Sigmoid colon (tissue), 7 donors: ENCODE measurements at places on chromosomes 3 and 15. TPM values are rescaled to one million over a fixed set of nuclear protein-coding genes. Genes with fewer than 3 reads are reported as not detected.
A peak's percentile ranks its signal among the peaks of the same experiment; 100 is the strongest.

DNA sequence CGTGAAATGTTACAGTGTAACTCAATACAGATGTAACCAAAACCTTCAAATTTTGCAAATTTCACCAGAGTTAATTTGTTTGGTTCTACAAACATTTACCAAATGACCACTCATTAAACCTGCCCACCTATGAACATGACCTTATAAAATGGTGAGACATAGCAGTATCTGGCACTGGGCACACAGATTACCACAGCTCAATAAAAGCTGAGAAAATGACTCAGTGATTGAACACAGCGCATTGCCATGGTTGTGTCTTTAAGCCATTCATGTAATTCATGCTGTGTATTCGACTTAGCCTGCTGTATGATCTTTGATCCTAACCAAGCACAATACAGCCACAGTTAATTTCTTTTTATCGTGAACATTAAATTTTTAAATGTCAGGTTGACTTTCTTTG is 11.3 kb downstream of the PPARG start:
- no peaks in the 10 kb centered on the region for H3K4me1 ChIP-seq
- no peaks in the 10 kb centered on the region for H3K36me3 ChIP-seq
- no peak overlapping the region for H3K4me3 ChIP-seq
- no peak overlapping the region for H3K27ac ChIP-seq

DNA sequence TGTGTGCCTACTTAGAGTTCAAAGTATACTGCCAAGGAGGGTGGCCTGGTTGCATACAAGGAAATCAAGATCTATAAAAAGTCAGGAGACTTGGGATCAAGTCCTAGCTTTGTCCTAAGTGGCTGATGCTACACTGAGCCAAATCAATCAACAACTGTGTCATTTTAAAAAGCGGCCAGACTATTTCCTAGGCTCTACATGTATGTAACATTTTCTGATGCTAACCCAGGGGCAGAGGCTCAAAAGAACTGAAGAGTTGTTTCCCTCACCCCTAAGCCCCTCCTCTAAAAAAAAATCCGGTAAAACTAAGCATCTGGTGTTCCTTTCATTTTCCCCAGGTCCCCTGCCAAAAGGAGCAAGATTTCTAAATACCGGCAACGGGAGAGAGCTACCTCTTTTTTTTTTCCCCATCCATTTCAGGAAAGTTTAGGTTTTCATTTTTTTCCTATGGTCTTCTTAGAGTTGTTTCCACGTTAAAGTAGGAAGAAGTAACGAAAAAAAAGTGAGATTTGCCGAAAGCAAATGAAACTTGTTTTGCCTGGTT is 18.8 kb upstream of the CHD2 start:
- peak overlapping the region; percentile 81 for H3K27ac ChIP-seq
- H3K4me1 ChIP-seq, result peaks cover 21% of the 10 kb centered on the region
- DNase-seq, result no peak
- no peak overlapping the region for H3K4me3 ChIP-seq
- H3K36me3 ChIP-seq, result no peaks in the 10 kb centered on the region
- H3K27me3 ChIP-seq, result no peaks in the 10 kb centered on the region

DNA sequence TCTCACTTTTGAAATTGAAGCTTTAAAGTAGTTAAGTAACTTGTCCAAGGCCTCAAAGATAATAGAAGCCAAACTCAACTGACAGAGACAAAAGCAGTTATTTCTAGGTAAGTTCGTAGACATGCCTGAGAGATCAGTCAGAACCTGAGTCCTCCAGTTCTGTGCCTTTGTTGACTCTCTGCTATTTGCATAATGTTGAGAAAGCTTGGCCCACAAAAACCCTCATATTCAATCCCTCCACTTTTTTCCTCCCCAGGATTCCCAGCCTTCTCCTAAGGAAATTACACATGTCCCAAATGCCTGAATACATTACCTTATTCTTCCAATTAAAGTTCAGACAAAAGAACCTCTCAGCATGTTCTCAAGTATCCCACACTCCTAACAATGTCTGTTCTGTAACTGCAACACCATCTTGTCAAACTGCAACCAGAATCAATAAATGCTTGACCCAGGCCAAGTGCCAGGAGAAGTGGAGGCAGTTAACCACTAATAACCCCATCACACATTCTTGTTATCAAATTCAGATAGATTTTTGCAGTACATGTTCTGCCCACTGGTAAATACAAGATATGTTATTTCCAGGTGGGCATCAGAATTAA is 217.8 kb downstream of the LRRC3B start:
- H3K27ac ChIP-seq, result no peak overlapping the region
- no peaks in the 10 kb centered on the region for H3K36me3 ChIP-seq
- no peaks in the 10 kb centered on the region for H3K4me1 ChIP-seq
- no peak overlapping the region for H3K4me3 ChIP-seq
- H3K27me3 ChIP-seq, result no peaks in the 10 kb centered on the region

GRCh38 chr3:65604863-65605526 is 433.7 kb downstream of the MAGI1 start:
- H3K36me3 ChIP-seq, result no peaks in the 10 kb centered on the region
- H3K4me3 ChIP-seq, result no peak overlapping the region
- no peaks in the 10 kb centered on the region for H3K27me3 ChIP-seq

DNA sequence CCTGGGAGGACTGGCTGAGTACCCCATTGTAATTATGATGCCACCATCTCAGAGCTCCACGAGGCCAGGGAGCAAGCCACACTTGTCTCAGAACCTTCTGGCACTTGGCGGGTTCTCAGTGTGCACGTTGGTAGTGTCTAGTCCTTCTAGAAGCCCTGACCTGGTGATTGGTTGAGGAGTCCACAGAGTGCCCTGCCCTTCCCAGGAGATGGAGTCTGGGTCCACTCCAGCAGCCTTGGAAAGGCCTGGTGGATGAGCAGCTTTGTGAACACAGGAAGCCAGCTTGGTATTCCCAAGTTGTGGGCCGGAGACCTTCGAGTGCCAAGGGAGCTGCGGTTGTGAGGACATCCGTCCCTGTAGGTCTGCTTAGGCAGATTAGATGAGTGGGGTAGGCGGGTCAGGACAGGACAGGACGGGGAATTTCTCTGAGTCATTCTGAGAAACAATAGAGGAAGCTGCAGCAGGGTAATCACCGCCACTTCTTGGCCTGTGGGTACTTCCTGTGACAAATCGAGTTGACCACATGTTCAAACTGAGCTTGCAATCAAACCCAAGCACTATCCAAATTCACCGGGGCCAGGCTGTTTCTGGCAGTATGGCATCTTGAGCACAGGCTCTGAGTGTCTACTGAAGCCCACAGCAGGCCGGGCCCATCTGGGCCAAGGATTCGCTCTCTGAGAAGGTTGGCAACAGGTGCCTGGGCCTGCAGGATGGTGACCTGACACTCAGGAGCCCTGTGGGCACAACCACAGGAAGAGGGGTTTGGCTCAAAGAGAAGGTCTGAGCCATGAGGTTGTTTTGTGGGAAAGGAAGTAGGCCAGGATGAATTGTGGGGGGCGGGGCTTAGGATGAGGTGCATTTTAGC is 71.5 kb upstream of the PLXNA1 start:
- no peaks in the 10 kb centered on the region for H3K4me1 ChIP-seq
- H3K27ac ChIP-seq, result no peak overlapping the region
- no peak overlapping the region for H3K4me3 ChIP-seq
- no peaks in the 10 kb centered on the region for H3K27me3 ChIP-seq
- no peaks in the 10 kb centered on the region for H3K36me3 ChIP-seq

GRCh38 chr3:102183623-102184022 is 251.2 kb upstream of the ZPLD1 start:
- H3K4me3 ChIP-seq, result no peak overlapping the region
- no peaks in the 10 kb centered on the region for H3K4me1 ChIP-seq
- H3K27ac ChIP-seq, result no peak overlapping the region
- no peaks in the 10 kb centered on the region for H3K36me3 ChIP-seq
- DNase-seq, result no peak

- no peak overlapping the region for H3K27ac ChIP-seq
- no peak for DNase-seq
- no peaks in the 10 kb centered on the region for H3K36me3 ChIP-seq
- H3K4me3 ChIP-seq, result no peak overlapping the region
- peaks cover 9% of the 10 kb centered on the region for H3K4me1 ChIP-seq
Measured at GRCh38 chr3:185400866-185401265, 37.9 kb downstream of the MAP3K13 start.

DNA sequence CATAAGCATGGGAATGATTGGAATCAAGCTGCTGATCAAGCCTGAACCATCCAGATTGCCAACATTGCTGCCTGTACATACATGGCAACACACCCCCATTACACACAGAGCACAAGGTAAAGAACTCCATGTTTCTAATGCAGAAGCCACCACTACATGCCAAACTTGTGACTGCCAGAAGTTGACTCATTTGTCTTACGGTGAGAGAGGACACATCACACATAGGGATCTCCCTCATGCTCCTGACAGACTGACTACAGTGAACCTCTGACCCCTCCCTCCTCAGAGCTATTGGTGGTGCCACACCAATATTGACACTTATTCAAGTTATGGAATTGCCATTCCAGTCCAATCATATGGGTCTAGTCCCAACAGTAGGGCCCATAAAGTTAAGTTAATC is 42.3 kb downstream of the EFHB start:
- no peak overlapping the region for H3K4me3 ChIP-seq
- no peaks in the 10 kb centered on the region for H3K27me3 ChIP-seq
- no peaks in the 10 kb centered on the region for H3K4me1 ChIP-seq
- no peak for DNase-seq
- H3K27ac ChIP-seq, result no peak overlapping the region
- no peaks in the 10 kb centered on the region for H3K36me3 ChIP-seq

DNA sequence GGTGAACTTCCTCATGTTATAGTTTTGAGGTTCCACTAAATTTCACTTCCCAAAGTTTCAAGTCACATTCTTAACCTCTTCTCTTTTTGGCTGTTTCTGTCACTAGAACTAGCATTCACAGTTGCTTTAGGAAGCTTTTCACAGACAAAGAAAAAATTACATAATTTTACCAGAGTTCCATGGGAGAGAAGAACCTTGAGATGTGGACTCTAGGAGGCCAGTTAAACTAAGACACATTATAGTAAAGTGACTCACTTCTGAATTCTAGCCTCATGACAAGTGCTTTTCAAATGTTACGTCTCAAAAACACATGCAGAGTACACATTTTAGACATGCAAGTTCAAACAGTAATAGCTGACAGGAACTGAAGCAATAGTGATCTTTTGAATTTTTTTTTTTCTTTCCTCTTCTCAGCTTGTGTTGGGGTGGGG is 39.9 kb upstream of the LRTM1 start:
- H3K4me1 ChIP-seq, result no peaks in the 10 kb centered on the region
- no peak overlapping the region for H3K27ac ChIP-seq
- no peaks in the 10 kb centered on the region for H3K36me3 ChIP-seq
- H3K4me3 ChIP-seq, result no peak overlapping the region
- DNase-seq, result no peak

Gene ACP3
- 0.71 TPM for total RNA-seq

Gene FBXL22
- total RNA-seq, result 91.6 TPM

Gene RETNLB
- total RNA-seq, result not detected
